ENCODE measurements at places on chromosomes 11 and 22. TPM values are rescaled to one million over a fixed set of nuclear protein-coding genes. Genes with fewer than 3 reads are reported as not detected.

GRCh38 chr11:73404048-73404447, 27.8 kb downstream of the RELT start:
- no peak for DNase-seq

DNA sequence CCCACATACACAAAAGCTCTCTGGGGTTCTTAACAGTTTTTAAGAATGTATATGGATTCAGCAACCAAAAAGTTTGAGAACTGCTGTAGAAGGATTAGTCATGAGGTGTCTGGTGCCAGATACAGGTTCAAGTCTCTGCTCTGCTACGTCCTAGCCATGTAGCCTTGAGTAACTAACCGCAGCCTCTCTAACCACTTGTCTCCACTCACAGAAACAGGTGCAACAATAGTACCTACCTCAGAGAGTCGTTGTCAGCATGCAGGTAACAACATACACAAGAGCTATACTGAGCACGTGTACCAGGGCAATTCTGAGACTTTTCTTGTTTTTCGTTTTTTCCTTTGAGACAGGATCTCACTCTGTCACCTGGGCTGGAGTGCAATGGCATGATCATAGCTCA, 26.9 kb downstream of the CBX7 start:
- DNase-seq = no peak

DNA sequence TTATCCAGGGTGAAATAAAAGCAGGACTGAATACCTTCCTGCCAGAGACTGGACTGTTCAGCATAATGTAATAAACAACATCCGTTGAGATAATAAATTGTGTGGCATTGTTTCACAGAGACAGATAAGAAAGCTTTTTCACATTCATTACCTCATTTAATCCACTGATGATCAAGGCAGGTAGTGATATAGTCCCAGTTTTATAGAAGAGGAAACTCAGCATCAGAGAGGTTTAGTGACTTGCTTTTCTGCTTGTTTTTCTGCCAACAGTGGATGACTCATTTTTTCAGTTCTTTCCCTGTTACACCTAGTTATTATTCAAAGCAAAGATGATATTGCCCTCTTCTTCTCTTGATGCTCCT, 4.0 kb downstream of the MYO18B start:
- no peak for DNase-seq

- DNase-seq = no peak
These were observed 17.1 kb upstream of the B3GAT1 start for GRCh38 chr11:134429106-134429505.

Gene NAALAD2
- total RNA-seq = 2.8 TPM

Gene PYGM
- total RNA-seq = 0.25 TPM

DNA sequence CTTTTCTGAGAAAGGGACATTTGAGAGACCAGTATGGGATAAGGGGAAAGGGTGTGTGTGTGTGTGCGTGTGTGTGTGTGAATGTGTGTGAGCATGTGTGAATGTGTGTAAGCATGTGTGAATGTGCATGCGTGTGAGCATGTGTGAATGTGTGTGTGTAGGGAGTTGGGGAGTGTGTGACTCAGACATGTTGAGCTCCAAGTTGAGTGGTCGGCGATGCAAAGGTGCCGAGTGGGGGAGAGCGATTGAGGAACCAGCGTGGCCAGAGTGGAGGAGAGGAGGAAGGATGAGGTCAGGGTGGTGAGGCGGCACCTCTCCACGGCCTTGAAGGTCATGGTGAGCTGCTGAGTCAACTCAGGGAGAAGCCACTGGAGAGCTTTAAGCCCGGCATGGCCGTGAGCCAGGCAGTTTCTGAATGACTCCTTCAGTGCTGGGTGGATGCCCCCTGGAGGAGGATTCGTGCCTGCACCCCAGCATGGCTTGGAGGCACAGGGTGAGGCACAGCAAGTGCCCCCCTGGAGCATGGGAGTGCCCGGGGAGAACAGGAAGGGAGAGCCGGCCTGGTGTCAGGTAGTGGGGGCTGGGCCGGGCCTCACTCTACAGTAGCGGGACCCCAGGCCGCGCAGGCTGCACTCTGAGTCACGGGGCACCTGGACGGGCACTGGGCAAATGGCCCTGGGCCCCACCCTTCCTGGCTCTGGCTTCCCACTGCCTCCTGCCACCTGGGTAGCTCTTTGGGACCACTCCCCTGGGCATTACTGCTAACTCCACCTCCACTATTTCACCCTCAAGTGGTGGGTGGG, 8.2 kb upstream of the CCDC88B start:
- DNase-seq = peak; percentile 88

DNA sequence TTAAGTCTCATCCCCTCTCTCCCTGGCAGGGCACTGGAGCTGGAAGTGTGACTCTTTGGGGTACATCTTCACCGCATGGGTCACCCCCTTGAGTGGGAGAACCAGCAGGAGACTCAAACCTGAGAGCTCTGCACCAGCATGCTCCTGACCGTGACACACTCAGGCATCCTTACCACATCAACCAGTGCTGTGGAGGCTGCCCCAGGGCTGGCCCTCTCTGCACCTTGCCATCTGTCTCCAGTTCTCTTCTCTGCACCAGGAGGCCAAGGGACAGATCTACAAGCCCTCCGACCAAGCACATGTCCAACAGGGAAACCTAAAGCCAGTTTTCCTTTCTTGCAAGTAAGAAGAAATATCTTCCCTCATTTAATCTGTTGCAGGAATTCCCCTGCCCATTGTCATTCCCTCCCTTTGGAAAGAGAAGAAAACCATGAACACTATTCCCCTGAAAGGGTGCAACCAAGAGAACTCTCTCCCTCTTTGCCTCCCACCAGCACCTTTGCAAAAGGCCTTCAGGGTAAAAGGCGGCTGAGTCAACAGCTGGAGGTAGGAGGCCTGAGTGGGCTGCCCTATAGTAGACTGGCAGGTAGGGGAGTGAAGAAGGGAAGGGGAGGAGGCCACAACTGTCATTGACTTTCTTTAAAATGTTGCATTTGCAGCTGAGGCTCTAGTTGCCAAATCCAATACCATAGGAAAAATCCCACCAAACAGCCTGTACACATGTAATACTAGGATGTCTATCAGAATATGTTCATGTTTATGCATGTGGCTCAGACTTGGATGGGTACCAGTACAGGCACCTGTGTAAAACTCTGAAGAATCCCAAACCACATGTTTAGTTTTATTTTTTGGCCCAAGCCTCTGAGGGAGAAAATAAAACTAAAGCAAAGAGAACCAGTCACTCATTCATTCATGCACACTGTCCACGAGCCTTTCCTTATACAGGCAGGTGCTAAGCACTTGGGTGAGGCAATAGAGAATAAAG, 117.0 kb downstream of the WT1 start:
- DNase-seq = no peak

GRCh38 chr11:12813371-12814225, 139.4 kb downstream of the TEAD1 start:
- peak; percentile 65 for DNase-seq

DNA sequence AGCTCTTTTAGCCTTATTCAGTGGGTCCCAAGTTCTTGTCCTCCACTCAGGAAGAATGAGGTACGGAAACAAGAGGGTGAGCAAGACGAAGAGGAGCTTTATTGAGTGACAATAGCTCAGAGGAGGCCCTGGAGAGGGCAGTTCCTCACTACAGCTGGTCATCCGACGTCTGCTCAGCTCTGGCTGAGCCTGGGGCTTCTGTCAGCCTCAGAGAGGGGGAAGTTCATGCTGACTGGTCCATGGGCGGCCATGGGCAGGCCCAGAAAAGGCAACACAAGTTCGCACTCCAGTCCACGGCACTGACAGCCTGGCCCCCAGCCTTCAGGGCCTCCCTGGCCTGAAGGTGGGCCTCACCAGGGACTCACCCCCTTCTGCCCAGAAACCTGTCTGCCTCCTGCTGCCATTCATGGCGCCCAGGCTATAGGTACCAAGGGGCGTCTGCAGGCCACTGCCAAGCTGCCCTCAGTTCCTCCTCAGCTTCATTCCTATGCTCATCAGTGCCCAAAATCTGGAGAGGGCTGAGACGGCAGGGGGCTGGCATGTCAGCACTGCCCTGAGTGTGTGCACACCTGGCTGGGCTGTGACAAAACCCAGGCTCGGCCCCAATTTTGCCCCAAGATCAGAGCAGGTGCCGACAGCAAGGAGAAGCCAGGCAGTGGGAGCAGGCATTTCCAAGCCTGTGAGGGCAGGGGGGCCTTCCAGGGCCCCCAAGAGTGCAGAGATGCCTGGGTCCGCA, 21.7 kb upstream of the KIAA0930 start:
- DNase-seq = no peak

All from H4 (cell line).